Endothelial cell (in vitro differentiated cells): ENCODE measurements at places on chromosomes 2 and 18.
A peak's percentile ranks its signal among the peaks of the same experiment; 100 is the strongest.

- no peak for DNase-seq
Observed at GRCh38 chr2:134175834-134176233, 78.0 kb upstream of the MGAT5 start.

DNA sequence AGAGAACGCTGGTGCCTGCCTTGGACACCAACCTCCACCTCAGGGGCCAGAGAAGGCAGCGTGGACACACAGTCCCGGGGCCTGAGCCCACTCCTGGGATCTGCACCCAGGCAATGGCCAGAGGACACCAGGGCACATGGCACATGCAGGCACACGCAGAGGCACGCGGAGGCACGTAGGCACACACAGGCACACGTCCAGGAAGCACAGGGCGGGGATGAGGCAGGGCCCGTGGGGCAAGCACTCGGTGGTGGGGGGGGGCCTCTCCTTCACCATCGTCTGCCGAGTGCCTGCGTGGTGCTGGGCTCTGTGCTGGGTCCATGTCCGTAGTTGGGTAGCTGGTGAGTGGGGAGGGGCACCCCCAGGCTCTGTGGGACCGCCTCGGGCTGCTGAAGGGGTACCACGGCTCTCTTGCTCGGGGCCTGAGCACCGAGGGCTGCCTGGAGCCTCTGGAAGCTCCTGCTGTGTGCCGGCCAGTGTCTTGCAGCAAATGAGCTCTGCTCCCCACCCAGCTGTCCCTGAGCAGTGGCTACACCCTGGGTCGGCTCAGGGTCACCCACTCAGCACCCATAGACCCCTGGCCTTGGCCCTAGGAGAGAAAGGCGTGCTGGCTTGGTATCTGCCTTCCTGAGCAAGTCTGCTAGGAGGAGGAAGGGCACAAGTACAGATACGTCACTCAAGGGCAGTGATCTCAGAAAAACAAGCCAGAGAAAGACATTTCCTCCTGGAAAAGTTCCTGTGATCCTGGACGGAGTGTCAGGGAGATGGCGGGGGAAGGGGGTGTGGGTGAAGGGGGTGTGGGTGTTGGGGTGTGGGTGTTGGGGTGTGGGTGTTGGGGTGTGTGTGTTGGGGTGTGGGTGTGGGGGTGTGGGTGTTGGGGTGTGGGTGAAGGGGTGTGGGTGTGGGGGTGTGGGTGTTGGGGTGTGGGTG lies 26.4 kb downstream of the RTP5 start:
- peak; percentile 58 for DNase-seq

GRCh38 chr2:157931542-157931941 lies 55.4 kb upstream of the ACVR1 start:
- DNase-seq: no peak

- no peak for DNase-seq
Observed at GRCh38 chr2:98126061-98126460, 39.1 kb downstream of the VWA3B start.
